ENCODE measurements at places on chromosomes 7 and 10. TPM values are rescaled to one million over a fixed set of nuclear protein-coding genes. Genes with fewer than 3 reads are reported as not detected.
A peak's percentile ranks its signal among the peaks of the same experiment; 100 is the strongest.

DNA sequence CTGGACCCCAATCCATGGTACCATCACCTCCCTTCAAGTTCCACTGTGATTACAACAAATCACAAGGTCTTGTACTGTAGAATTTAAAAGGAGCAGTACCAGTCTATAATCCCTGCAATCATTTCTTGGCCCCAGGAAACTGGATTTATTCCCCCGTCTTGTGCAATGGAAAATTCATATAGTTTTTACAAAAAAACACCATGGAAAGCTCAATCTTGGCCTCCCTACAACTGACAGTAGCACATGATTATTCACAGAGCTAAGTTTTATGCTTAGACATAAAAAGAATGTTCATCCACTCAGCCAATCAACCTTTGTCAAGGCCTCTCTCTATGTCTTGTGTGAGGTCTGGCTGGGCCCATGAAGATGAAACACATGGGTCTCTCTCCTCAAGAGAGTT is 10.2 kb downstream of the DGKI start:
- no peak for DNase-seq

GRCh38 chr10:49700997-49701396 is 21.5 kb downstream of the C10orf53 start:
- no peak for DNase-seq

- DNase-seq, result no peak
Measured at GRCh38 chr10:15472431-15473395, 101.6 kb upstream of the FAM171A1 start.

GRCh38 chr10:90373911-90374310 is 483.9 kb downstream of the HTR7 start:
- no peak for DNase-seq

DNA sequence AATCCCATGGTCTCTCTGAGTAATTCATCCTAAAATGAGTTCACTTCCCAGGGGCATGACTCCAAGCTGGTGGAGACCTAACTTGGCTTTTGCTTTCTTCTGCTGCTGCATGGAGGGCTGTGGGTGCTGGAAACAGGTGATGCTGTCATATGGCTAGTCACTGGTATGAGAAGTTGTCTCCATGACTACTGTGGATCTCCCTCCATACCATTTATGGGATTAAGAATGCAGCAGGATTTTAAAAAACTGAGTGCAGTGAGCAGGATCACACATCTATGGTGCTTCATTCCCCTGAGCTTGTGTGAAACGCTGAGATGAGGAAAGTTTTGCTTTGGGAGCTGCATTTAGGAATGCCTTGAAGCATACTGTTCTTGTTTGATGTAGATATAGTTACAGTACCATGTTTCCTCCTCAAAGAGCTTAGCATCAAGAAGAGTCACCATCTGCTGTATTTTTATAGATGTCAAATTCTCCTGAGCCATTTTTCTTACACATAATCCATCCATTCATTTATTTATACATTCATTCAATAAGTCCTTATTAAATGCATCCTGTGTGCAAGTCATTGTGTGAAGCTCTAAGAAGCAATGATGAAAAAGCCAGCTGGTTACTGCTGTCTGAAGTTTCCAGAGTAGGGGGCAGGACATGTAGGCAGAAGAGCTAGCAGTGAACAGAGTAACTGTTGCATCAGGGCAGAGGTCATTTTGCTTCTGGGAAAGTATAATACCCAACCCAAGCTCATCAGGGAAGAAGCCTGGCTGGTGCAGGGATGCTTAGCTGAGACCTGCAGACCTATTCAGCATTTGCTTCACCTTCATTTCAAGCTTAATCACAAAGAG is 534.8 kb downstream of the AUTS2 start:
- DNase-seq, result no peak

DNA sequence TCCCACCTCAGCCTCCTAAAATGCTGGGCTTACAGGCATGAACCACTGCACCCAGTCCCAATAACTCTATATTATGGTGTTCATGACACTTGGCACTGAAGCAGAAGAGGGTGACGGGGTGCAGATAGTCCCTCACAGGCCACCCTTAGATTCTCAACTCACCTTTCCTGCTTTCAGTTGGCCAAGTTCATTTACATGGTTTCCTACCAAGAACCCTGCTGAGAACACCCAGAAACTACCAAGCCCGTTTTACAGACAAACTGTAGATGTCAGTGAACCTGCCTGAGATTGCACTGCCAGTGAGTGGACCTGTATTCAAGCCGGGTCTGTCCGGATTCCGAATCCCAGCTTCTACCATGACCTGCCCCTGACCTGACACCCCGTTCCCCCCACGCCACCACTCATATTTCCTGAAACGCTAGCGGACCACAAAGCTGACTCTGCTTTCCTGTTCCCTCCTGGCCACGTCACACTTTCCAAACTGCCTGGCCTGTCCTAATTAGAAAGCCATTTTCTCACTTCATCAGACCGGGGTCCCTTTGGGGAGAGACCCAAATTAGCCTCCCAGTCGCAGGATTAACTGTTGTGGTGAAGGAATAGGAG is 17.3 kb downstream of the GRID2IP start:
- DNase-seq, result no peak

- no peak for DNase-seq
Measured at GRCh38 chr10:33009244-33010131, 51.5 kb upstream of the ITGB1 start.

GRCh38 chr10:73368238-73368637 is 9.6 kb upstream of the CFAP70 start:
- DNase-seq, result no peak

DNA sequence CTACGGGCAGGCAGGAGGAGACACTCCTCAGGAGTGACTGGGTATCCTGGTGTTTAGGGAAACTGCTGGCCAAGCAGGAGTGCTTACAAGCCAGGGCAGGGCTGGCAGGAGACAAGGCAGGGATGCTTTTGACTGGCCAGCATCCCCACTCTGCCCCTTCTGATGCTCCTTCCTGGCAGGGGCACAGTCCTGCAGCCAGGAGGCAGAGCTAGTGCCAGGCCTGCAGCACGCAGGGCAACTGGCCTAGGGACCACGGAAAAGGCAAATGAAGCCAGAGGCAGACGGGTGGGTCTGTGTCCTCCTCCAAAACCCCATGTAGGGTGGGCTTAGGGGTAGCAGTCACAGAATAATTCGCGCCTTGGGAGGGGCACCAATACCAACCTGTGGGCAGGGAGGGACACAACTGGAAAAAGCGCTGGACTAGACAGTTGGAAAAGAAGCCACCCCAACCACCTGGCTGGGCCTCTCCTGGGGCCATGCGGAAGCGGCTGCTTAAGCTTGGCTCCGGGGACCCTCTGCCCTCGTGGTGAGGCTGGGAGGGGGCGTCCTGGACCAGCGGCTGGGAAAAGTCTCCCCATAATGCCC is 4.8 kb downstream of the IMPDH1 start:
- DNase-seq, result no peak

GRCh38 chr10:102778781-102779180 is 35.0 kb downstream of the WBP1L start:
- DNase-seq, result no peak

Gene ANAPC16
- 113 TPM for total RNA-seq

Gene FAM25A
- total RNA-seq, result not detected

- DNase-seq, result no peak
Measured at GRCh38 chr10:16606421-16606820, 84.7 kb upstream of the C1QL3 start.

DNA sequence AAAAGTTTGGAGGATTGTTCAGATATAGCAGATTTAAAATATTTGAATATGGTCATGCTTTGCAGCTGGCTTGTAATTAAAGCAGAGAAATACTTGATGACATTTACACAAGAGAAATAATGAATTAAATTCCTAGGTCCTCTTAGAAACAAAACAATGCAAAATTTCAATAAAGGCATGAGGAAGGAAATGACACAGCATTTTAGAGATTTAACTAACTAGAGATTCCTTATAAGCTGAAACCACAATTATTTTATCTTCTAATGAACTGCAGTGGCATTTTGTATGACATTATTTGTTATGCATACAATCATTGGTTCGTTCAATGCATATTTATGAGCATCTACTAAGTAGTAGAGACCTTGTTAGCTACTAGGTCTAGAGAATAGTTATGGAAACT is 490.9 kb downstream of the ZWINT start:
- DNase-seq, result no peak

DNA sequence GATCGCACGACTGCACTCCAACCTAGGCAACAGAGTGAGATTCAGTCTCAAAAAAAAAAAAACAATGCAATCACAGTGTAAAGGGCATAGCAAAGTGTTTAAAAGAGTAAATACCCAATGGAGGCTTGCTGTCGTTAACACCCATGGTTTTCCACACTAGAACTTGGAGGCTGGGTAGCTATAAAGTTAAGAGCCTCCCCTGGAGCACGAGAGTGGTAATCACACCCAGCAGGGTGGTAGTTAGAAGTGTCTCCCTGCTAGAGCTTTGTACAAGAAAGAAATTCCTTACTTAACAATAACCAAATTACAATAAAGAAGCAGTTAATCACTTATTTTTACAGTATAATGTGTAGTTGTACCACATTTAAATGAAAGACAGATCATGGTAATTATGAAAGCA is 1078.9 kb downstream of the NRG3 start:
- DNase-seq, result no peak

DNA sequence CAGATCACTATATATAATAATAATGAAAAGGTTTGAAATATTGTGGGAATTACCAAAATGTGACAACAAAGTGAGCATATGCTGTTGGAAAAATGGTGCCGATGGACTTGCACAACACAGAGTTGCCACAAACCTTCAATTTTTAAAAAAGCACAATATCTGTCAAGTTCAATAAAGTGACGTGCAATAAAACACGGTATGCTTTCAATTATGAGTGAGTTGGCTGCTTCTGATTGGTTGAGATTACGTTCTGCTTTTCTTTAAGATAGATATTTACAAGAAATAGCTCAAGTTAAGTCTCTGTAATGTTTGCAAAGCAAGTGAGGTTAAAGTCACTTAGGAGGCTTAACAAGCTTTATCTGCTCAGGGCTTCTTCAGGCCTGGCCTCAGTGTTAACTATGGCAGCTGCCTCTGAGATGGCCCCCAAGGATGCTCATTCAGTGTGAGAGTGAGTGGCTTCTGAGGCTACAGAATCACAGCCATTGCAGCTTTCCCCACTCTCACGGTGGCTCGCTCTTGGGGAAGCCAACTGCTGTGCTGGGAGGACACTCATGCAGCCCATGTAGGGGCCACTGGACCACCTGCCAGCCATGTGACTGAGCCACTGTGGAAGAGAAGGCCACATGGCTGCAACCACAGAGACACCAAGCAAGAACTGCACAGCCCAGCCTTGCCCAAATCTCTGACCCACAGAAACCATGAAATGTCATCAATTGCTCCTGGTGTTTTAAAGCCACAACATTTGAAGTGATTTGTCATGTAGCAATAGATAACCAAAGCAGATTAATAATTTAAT is 78.3 kb upstream of the TMEM72 start:
- no peak for DNase-seq

Gene ELMO1
- total RNA-seq, result 60.1 TPM

DNA sequence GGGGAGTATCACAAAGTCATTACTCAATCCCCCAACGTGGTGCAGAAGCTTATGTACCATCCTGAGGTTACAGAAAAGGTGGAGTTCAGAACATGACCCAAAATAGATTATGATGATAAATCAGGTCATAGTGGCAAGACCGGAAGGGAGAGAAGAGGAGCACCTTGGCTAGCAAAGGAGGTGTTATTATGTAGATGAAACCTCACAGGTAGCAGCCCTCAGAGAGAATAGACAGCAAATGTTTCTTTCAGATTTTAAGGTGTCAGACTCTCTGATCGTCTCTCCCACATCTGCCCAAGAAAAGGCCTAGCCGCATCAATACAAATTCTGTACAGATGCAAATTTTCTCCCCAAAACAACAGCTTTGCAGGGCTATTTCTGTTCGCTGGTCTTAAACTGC is 88.3 kb upstream of the SEMA3D start:
- DNase-seq, result no peak

DNA sequence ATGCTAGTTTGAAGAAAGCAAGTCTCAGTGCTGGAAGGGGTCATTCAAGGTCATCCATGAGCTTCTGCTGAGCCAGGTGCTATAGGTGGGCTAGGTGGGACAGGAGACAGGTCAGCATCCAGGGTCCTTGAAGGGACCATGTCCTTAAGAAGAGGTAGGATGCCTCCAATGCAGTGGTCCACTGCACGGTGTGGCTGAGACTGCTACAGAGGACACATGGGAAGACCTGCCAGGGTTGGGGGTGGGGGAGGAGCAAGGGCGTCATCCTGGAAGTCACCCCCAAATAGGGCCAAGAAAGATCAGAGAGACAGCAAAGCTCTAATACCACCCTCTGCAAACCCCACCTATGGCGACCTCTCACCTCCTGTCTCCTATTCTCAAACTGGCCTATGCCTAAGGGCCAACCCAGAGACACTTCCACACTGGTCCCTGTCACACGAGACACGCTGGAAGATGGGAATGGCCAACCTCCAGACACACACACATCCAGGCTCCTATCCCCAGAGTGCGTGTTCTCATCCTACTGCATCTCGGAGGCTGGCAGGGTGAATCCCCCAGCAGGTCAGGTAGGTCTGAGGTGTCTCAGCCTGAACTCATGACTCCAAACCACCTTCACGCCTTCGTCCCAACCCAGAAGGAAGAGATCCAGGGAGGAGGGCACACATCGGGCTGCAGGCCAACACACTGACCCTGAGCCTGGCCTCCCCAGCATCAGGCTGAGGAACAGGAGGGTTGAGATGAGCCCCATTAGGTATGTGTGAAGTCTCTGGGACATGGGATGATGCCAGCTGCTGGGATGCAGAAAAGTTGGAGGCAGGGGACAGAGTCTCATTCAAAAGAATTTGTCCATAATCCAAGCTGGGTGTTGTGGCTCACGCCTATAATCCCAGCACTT is 5.6 kb upstream of the PPP1R35 start:
- DNase-seq, result peak; percentile 17

- no peak for DNase-seq
Measured at GRCh38 chr10:59375990-59376389, 13.6 kb upstream of the FAM13C start.

DNA sequence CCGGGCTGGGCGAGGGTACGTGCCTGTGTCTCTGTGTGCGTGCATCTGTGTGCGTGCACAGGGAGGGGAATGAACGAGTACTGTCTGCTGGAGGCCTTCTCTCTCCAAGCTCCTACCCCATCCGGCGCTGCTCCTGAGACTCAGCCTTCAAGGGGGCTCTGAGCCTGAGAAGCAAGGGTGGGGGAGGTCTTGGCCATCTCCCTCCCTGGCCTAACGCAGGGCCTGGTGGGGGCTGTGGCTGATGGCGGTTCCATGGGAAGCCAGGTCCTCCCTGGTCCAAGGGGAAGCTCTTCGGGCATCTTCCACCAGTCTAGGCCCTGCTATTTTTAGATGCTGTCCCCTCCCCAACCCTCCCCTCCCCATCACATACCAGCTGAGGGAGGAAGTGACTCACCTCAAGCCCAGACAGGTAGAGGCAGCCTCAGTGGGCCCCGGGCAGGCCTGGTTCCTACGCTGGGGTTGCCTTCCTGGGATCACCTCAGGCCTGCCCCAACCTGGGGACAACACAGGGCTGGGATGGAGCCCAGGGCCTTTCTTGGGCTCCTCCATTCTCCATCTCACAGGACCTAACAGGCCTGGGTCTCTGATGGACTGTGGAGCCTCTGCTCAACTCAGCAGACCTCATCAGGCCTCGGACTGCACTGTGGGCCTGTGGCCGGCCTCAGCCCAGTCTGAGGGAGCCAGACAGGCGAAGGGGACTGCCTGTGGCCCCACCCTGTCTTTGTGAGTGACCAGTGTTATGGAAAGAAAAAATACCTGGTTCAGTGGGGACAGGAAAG is 32.2 kb downstream of the DNAJB12 start:
- no peak for DNase-seq

Gene SEMA3E
- 8.8 TPM for total RNA-seq
